ENCODE measurements at places on chromosomes 12 and 14.
A peak's percentile ranks its signal among the peaks of the same experiment; 100 is the strongest.

- DNase-seq: no peak
Measured at GRCh38 chr12:26359576-26359975, 164.2 kb downstream of the SSPN start.

GRCh38 chr12:29071099-29071498 is 78.0 kb upstream of the FAR2 start:
- no peak for DNase-seq

- peak; percentile 58 for DNase-seq
Measured at GRCh38 chr12:25130741-25131188, 64.2 kb downstream of the DNAI7 start.

DNA sequence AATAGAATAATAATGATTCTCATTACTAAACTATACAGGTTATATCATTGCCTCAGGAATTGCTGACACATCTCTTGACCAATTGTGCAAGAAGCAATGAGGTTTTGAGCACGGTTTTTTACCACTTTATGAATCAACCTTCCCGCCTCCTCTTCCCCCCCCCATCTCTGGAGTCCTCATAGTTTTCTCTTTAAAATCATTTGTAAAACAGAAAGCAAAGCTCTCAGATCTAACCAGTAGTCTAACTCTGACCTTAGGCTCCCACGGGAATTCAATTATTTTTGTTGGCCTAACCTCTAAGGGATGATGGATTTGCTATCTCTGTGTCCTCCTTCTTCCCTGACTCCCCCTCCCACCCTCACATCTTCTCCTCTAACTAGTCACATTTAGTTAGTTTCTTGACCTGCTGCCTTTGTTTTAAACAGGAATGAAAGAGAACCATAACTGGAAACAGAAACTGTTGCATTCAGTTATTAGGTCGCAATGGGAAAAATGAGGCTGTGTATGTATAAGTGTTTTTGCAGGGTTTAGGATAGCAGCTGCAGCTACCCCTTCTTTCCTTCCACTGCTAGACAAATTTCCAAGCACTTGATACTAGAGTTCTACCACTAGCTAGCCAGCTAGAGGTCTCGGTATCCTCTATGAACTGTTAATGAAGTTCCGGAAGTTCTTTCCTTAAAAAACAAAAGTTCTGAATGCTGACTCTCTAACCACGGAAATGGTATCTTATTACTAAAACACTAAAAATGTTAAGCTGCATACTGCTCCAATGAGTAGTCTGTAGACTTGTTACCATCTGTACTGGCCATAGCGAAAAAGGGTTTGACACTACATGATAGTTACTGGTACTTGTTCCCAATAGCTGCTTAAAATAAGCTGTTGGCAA is 65.4 kb downstream of the TAOK3 start:
- no peak for DNase-seq

DNA sequence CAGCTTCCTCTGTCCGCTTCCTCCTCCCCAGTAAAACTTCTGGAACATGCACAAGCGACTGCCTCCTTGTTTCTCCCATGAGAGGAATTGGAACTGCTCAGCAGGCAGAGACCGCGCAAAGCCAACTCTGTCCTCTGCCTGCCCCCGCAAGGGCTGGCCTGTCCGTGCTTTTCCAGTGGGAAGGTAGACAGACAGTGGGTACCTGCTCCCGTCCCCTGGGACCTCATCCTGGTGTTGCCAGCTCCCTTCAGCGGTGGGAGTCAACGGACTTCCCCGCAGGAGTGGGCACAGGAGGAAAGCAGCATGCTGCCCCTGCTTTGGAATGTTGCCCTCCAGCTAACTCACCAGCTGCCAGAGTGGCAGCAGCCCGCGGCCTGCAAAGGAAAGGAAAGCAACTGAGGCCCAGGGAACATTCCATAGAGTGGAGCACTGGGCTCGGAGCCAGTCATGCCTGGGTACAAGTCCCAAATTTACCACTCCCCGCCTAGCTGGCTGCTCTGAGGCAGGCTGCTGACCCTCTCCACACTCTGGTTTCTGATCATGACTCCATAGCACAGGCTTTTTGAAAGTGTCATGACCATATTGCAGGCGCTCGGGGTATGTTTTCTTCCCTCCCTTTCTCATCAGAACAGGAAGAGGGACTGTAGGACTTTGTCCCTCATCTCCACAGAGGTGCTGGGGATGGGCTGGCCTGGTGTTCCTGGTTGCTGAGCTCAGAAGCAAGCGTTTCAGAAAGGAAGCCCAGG is 89.2 kb upstream of the CLMN start:
- no peak for DNase-seq

GRCh38 chr14:86038387-86039042 is 508.6 kb downstream of the FLRT2 start:
- DNase-seq: peak; percentile 29

Measured in NCI-H446 (cell line).